ENCODE measurements at places on chromosomes 7 and 10.

- peaks cover 46% of the 10 kb centered on the region for H3K27me3 ChIP-seq
- DNase-seq, result no peak
- no peak overlapping the region for H3K27ac ChIP-seq
- H3K4me3 ChIP-seq, result no peak overlapping the region
- H3K4me1 ChIP-seq, result peaks cover 8% of the 10 kb centered on the region
- H3K36me3 ChIP-seq, result no peaks in the 10 kb centered on the region
Measured at GRCh38 chr7:98321301-98321700, 39.8 kb downstream of the BRI3 start.

GRCh38 chr10:64039198-64039597 is 518.0 kb downstream of the REEP3 start:
- DNase-seq, result no peak
- no peaks in the 10 kb centered on the region for H3K36me3 ChIP-seq
- H3K4me3 ChIP-seq, result no peak overlapping the region
- no peak overlapping the region for H3K27ac ChIP-seq

DNA sequence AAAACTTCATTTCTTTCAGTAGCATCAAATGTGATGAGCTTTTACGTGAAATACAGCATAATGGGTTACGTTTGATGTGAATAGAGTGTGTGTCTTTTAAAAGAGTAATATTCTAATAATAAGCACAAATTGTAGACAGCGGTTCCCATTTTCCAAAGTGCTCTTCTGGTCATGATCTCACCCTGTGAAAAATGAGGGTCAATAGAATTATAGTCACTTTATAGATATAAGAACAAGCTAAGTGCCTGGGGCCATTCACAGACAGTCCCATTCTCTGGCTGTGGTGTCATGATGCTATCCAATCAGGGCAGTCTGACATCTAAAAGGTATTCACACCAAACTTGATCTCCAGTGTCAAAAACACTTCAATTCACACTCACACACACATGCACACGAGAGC is 830.8 kb upstream of the AUTS2 start:
- DNase-seq, result no peak
- no peak overlapping the region for H3K4me3 ChIP-seq
- H3K36me3 ChIP-seq, result peaks cover 15% of the 10 kb centered on the region

DNA sequence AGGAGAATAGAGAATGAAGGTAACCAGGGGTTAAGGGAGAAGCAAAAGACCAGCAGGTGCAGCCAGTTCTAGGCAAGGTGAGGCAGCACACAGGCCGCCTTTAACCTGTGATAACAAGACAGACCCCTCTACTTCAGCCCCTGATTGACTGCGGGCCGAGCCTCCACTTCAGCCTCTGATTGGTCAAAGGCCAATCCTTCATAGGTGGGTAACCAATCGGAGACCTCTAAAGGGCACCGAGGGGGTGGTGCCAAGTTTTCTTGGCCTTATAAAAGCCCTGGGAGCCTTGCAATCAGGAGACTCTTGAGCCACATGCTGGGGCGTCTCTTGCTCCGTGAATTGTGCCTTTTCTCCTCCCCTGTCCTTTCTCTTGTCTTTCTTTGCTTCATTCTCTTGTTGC is 98.8 kb downstream of the ELFN1 start:
- DNase-seq, result no peak
- no peak overlapping the region for H3K4me3 ChIP-seq
- no peaks in the 10 kb centered on the region for H3K36me3 ChIP-seq
- H3K27me3 ChIP-seq, result peaks cover 15% of the 10 kb centered on the region

- no peaks in the 10 kb centered on the region for H3K36me3 ChIP-seq
- H3K27me3 ChIP-seq, result peaks cover 4% of the 10 kb centered on the region
- peaks cover 5% of the 10 kb centered on the region for H3K4me1 ChIP-seq
- peak overlapping the region; percentile 51 for H3K27ac ChIP-seq
Measured at GRCh38 chr7:371779-372545, 82.0 kb downstream of the FOXL3 start.

DNA sequence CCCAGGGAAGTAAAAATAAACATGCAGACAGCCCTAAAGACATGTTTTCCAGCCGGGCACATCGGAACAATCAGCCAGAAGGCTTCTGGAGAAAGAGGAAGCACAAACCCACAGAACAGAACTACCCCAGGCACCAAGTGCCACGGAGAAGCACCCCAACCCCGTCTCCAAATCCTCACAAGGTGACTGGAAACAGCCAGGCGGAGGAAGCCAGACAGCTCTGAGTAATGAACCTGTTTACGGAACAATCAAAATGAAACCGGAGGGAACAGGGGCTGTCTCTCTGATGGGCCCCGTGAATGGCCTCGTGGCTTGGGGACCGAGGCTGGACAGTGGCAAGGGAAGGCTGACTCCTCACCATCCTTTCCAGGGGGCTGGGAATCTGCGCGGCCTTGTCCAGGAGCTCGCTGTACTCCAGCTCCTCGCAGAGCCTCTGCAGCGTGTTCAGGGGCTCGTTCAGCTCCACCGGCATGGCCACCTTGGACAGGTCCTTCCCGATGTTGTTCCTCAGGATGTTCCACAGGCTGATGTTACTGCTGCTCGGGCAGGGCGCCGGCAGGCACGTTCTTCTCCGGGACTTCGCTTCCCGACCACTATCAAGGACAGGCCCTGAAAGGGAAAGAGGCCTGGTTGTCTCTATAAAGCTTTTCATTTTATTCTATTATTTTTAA is 77.0 kb upstream of the GSDME start:
- no peaks in the 10 kb centered on the region for H3K36me3 ChIP-seq
- peak overlapping the region; percentile 91 for H3K4me3 ChIP-seq
- peak overlapping the region; percentile 99 for H3K27ac ChIP-seq
- H3K27me3 ChIP-seq, result no peaks in the 10 kb centered on the region
- DNase-seq, result peak; percentile 73
- peaks cover 61% of the 10 kb centered on the region for H3K4me1 ChIP-seq

- H3K27ac ChIP-seq, result no peak overlapping the region
- no peaks in the 10 kb centered on the region for H3K4me1 ChIP-seq
- H3K4me3 ChIP-seq, result no peak overlapping the region
- H3K36me3 ChIP-seq, result peaks cover 25% of the 10 kb centered on the region
- H3K27me3 ChIP-seq, result no peaks in the 10 kb centered on the region
Measured at GRCh38 chr7:128303643-128304042, 40.1 kb downstream of the RBM28 start.

Measured in naive B cell (primary cell).